Stimulated activated CD4-positive, alpha-beta T cell treated with anti-CD3 and anti-CD28 coated beads, Interleukin-15, amount 100 ng/mL, for 1 hour (primary cell): ENCODE measurements at places on chromosomes 1 and 21.

DNA sequence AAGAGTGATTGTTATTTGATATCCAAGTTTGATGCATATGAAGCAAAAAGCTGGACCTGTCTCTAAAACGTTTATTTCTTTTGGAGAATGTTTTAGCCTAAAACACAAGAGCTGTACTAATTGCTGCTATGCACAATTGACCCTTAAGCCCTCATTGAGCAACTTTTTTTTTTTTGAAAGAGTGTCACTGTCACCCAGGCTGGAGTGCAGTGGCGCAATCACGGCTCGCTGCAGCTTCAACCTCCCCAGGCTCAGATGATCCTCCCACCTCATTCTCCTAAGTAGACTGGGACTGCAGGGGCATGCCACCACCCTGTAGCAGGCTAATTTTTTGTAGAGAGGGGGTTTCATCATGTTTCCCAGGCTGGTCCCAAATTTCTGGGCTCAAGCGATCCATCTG, 129.1 kb downstream of the PIK3R3 start:
- DNase-seq: no peak

GRCh38 chr1:38733761-38734160, 125.8 kb downstream of the RRAGC start:
- DNase-seq: no peak

GRCh38 chr1:242813490-242814091, 289.1 kb upstream of the PLD5 start:
- DNase-seq: no peak

GRCh38 chr21:39040494-39041110, 142.6 kb downstream of the PSMG1 start:
- DNase-seq: no peak

DNA sequence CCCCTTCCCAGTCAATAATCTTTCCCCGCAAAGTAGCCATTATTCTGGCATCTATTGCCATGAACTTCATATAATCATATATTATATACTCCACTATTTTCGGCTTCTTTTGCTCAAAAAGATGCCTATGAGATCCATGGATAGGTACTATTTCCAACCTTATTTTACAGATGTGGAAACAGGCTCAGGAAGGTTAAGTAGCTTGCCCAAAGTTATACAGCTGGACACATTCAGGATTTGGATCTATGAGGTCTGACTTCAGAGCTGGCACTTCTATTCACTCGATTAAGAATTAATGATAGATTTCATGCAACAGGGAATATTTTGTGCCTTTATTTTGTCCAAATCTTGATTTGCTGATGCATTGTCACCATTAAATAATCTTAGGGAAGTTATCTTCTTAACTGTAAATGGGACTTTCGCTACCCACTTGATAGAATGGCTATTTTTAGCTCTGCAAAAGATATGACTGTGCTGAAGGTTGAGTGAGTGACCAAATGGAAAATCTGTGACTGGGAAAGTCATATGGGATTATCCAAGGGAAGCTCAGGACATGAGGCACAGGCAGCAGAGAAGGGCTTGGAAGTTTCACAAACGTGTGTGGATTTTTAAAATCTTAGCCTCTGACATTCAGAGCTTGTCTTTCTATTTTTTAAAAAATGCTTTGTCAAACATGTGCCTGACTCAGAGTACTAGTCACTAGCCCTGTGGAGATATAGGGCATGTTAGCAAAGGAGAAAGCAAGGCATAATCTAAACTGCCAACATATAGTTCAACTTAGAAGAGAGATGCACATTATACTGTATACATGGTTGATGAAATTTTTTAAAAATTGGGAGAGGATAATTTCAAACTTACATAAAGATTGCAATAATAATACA, 36.5 kb downstream of the GIPC2 start:
- DNase-seq: no peak

GRCh38 chr1:9628541-9629444, 22.7 kb upstream of the PIK3CD start:
- DNase-seq: no peak

GRCh38 chr1:238264951-238265350, 374.2 kb upstream of the ZP4 start:
- no peak for DNase-seq

GRCh38 chr1:114466334-114467014, 44.5 kb downstream of the TRIM33 start:
- no peak for DNase-seq
